ENCODE measurements at places on chromosomes 2 and 18. TPM values are rescaled to one million over a fixed set of nuclear protein-coding genes. Genes with fewer than 3 reads are reported as not detected.

The CDK15 gene
- total RNA-seq, result 3.1 TPM

The SERPINB11 gene
- total RNA-seq, result not detected

The DNAH6 gene
- 0.12 TPM for total RNA-seq

The DIPK1C gene
- total RNA-seq, result not detected
